ENCODE measurements at places on chromosomes 3 and 15.
A peak's percentile ranks its signal among the peaks of the same experiment; 100 is the strongest.

DNA sequence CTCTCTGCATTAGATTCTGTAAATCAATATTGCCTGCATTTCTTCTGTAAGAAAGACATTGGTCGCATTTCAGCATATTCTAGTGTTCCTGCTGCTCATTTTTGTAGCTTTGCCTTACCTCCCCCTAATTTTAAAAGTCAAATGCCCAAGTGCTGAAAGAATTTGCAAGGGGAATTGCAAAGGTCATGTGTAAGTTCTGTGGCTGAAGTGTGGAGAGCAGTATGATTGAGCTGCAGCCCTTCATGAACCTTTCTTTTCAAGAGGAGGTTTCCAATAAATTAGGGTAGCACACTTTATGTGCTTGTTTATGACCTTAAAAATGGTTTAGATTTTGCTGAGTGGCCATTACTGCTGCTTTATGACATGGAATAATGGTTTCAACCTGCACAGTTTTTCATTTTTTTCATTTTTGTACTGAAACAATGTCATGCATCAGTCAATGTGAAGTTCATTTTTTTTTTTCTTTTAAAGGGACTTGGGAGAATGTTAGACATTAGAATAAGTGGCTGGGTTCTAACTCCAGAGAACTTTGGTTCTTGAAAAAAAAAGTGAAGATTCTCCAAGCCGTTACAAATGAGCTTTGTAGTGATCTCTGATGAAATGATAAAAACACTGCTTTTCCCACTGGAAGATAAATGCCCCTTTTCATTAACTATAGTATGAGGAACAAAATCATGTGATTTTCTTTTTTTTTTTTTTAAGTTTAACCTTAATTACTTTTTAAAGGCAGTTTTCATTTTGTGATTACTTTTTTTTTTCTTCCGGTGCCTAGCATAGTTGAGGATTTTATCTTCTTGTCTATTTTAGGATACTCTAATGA lies 99.6 kb downstream of the MITF start:
- H3K4me3 ChIP-seq = no peak overlapping the region
- no peak overlapping the region for H3K27ac ChIP-seq
- H3K36me3 ChIP-seq = no peaks in the 10 kb centered on the region
- H3K4me1 ChIP-seq = no peaks in the 10 kb centered on the region
- H3K27me3 ChIP-seq = no peaks in the 10 kb centered on the region

DNA sequence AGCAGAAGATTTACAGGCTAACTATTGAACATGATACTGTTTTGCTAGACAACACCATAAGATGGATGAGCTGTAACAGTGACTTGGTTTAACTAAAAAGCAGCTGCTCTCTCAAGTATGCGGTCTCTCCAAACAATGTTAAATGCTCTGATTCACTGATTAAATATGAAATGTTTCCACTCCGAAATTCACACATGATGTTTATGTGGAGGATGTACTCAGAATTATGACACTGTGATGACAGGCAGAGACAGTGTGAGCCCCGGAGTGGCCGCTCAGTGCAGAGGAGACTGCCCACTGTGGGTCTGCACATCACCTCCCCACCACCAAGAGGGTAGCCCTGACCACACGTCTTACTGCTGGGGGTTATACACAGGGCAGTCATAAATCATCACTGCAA lies 83.9 kb upstream of the MEX3B start:
- no peak overlapping the region for H3K4me3 ChIP-seq
- H3K36me3 ChIP-seq = peaks cover 35% of the 10 kb centered on the region
- no peaks in the 10 kb centered on the region for H3K27me3 ChIP-seq

- DNase-seq = no peak
- no peaks in the 10 kb centered on the region for H3K36me3 ChIP-seq
- H3K4me1 ChIP-seq = no peaks in the 10 kb centered on the region
- H3K27me3 ChIP-seq = peaks cover 4% of the 10 kb centered on the region
- H3K4me3 ChIP-seq = no peak overlapping the region
Observed at GRCh38 chr3:121619691-121620090, 26.5 kb downstream of the FBXO40 start.

DNA sequence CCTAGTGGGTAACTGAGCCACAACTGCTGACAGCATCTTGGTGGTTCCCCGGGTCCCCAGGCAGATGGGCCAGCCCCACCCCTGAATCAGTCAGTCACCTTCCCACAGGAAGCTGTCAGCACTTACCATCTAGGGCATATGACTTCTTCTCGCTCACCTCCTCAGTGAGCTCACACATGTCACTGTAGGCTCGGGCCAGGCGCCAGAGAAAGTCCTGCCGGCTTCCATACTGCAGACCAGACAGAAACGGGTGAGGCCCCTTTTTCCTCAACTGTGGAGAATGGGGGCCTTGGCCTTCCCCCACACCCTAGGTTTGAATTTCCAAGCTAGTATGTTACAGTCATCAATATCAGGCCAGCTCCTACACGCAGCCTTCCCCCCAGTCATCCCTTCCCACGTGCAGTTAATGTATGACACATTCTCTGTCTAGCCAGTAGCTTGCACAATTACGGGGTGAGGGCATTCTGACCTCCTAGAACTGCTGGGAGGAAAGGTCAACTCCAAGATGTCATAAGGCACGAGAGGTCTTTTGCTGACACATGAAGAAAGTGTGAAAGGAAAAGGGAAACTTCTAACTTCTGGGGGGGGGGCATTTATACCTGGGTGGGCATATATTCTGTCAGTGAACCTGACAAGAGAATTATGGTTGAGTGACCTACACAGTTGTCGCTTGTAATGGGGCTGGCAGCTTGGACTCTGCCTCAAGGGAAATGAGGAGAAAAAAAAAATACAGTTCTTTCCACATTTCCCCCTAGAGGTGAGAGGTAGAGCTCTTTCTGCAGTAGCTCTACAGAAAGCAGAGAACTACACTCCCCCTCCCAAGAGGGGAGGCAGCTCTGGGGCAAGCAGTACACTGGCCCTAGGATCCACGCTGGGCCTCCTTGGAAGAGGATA lies 10.9 kb downstream of the RMDN3 start:
- H3K36me3 ChIP-seq = peaks cover 10% of the 10 kb centered on the region
- H3K27me3 ChIP-seq = no peaks in the 10 kb centered on the region
- no peak for DNase-seq
- H3K27ac ChIP-seq = no peak overlapping the region
- no peak overlapping the region for H3K4me3 ChIP-seq
- peaks cover 2% of the 10 kb centered on the region for H3K4me1 ChIP-seq

DNA sequence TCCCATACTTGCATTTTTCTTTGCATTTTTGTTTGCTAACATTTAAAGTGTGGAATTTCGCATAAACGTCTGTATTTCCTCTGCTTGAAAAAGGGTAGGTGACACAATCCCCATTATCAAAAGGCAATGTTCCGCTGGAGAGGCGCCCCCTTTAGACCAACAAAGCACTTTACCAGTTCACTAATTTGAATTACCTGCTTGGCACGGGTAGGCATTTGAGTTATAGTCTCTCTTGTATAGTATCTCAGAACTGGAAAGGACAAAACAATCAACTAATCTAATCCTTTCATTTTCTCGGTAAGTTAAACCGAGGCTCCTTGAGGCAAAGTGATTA lies 775 bp upstream of the CCDC39 start:
- peaks cover 15% of the 10 kb centered on the region for H3K27me3 ChIP-seq
- peaks cover 8% of the 10 kb centered on the region for H3K4me1 ChIP-seq
- DNase-seq = no peak
- H3K27ac ChIP-seq = no peak overlapping the region
- peak overlapping the region; percentile 90 for H3K4me3 ChIP-seq

- peaks cover 4% of the 10 kb centered on the region for H3K27me3 ChIP-seq
- H3K4me3 ChIP-seq = no peak overlapping the region
- H3K4me1 ChIP-seq = no peaks in the 10 kb centered on the region
- no peak for DNase-seq
- no peaks in the 10 kb centered on the region for H3K36me3 ChIP-seq
Observed at GRCh38 chr15:69792823-69793222, 304.9 kb downstream of the TLE3 start.

GRCh38 chr3:187551416-187551815 lies 118.8 kb downstream of the SST start:
- no peak overlapping the region for H3K4me3 ChIP-seq
- no peaks in the 10 kb centered on the region for H3K4me1 ChIP-seq
- DNase-seq = no peak
- no peaks in the 10 kb centered on the region for H3K36me3 ChIP-seq

GRCh38 chr15:52466134-52466701 lies 62.5 kb downstream of the MYO5A start:
- peaks cover 7% of the 10 kb centered on the region for H3K36me3 ChIP-seq
- peaks cover 34% of the 10 kb centered on the region for H3K4me1 ChIP-seq
- H3K27me3 ChIP-seq = no peaks in the 10 kb centered on the region
- peak overlapping the region; percentile 28 for H3K4me3 ChIP-seq

DNA sequence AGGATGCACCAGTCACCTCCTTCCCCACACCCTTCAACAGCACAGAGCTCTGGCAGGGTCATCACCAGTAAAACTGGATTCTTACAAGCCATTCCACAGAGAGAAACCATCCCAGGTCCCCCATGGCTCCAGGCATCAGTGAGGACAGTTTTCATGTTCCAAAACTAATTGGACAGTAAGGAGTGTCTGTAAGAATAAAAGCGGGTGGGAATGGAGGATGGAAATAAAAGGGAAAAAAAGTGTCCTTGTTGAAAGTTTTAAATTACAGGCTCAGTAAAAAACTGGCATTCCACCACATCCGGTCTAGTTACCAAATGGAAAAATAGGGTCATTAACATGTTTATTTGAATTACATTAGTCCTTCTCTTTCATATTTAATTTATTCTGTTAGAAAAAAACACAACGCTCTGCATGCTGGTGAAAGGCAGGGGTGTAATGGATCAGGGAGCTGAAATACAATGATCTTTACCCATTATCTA lies 117.4 kb downstream of the TIGIT start:
- DNase-seq = no peak
- H3K27ac ChIP-seq = peak overlapping the region; percentile 64
- H3K4me1 ChIP-seq = peaks cover 44% of the 10 kb centered on the region
- H3K27me3 ChIP-seq = no peaks in the 10 kb centered on the region

GRCh38 chr15:89656116-89656815 lies 999 bp upstream of the KIF7 start:
- peaks cover 27% of the 10 kb centered on the region for H3K27me3 ChIP-seq
- no peak overlapping the region for H3K27ac ChIP-seq

DNA sequence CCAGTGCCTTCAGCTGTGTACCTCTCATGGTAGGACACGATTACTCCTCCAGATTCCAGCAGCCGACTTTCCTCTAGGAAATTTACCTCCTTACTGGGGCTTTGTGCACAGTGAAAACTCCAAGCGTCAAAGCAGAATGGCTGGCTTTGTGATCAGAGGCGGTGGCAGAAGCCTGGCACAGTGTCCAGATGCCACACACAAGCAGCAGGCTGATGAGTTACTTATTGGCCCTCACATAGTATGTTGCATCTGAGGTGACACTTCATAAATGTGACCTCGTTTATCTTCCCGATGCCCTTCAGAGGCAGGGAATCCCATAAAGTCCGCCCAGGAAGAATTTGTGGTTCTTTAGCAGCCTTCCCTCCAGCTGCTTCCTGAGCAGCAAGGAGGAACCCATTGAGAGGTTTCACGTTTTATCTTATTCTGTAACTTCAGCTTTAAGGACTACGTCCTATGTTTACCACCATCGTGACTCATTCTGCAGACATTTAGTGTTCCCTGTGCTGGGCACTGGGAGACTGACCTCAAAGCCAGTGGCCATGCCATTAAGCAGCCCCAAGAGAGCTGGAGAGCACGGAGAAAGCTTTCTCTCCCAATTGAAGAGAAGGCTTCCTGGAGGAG lies 107.1 kb upstream of the C15orf61 start:
- peaks cover 3% of the 10 kb centered on the region for H3K27me3 ChIP-seq
- H3K4me1 ChIP-seq = no peaks in the 10 kb centered on the region
- no peak overlapping the region for H3K4me3 ChIP-seq
- H3K36me3 ChIP-seq = peaks cover 17% of the 10 kb centered on the region
